ENCODE measurements at places on chromosomes 5 and 9. TPM values are rescaled to one million over a fixed set of nuclear protein-coding genes. Genes with fewer than 3 reads are reported as not detected.

- no peak overlapping the region for H3K4me3 ChIP-seq
- no peaks in the 10 kb centered on the region for H3K4me1 ChIP-seq
- no peaks in the 10 kb centered on the region for H3K27me3 ChIP-seq
- DNase-seq = no peak
- H3K36me3 ChIP-seq = no peaks in the 10 kb centered on the region
Observed at GRCh38 chr9:9117866-9118265, 1318.3 kb upstream of the DMAC1 start.

PCDHGA1 gene
- 0.38 TPM for total RNA-seq

P4HA2 gene
- 337 TPM for total RNA-seq

ANKRD34B gene
- not detected for total RNA-seq

- no peak for DNase-seq
- H3K4me3 ChIP-seq = no peak overlapping the region
- H3K27ac ChIP-seq = no peak overlapping the region
- H3K36me3 ChIP-seq = no peaks in the 10 kb centered on the region
Observed at GRCh38 chr5:77636641-77637169, 1.8 kb downstream of the OTP start.

DNA sequence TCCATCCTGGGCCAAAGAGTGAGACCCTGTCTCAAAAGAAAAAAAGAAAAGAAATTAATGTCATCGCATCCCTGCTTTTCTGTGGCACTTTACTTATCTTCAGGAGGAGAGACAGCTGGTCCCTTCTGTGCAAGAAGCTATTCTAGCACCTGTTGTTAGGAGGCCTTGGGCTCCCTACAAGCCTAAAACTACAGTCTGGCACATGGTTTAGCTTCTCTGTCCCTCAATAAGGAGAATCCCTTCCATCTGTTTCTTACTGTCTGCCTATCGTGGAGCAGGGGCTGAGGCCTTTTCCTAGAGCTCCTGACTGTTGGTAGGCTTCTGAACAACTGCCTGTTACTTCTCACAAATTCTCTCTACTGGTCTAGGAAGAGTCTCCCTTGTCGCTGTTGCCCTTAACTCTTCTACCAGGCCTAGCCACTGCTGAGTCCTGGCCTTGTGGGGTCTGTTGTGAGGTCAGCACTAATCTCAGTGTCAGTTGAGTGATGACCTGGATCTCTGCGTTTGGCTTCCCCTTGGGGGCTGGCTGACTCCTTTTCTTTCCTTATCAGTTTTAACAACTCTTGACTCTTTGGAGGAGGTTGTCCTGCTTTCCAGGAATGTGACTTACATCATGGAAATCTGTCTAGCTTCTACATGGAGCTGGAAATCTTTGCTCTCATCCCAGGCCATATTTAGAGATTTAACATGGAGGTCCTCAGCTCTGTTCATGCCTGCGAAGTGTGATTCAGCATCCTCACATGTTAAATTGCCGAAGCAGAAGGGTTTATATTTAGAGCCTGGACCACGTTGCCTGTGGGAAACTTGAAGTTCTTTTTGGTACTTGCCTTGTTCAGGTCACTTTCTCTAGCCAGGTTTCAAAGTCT is 5.7 kb upstream of the GARNL3 start:
- no peak for DNase-seq
- no peak overlapping the region for H3K27ac ChIP-seq
- no peak overlapping the region for H3K4me3 ChIP-seq
- H3K27me3 ChIP-seq = no peaks in the 10 kb centered on the region
- no peaks in the 10 kb centered on the region for H3K4me1 ChIP-seq

GRCh38 chr5:2207416-2208238 is 324.9 kb upstream of the IRX4 start:
- no peak overlapping the region for H3K27ac ChIP-seq
- no peaks in the 10 kb centered on the region for H3K36me3 ChIP-seq
- no peaks in the 10 kb centered on the region for H3K27me3 ChIP-seq
- no peaks in the 10 kb centered on the region for H3K4me1 ChIP-seq

- H3K36me3 ChIP-seq = no peaks in the 10 kb centered on the region
- H3K27me3 ChIP-seq = 0 out of 2 replicates have a peak, but pooled peaks cover 5% of the 10 kb centered on the region
- H3K4me3 ChIP-seq = no peak overlapping the region
- H3K27ac ChIP-seq = no peak overlapping the region
Observed at GRCh38 chr9:32764139-32764538, 19.2 kb upstream of the TMEM215 start.

OBP2B gene
- total RNA-seq = not detected

DNA sequence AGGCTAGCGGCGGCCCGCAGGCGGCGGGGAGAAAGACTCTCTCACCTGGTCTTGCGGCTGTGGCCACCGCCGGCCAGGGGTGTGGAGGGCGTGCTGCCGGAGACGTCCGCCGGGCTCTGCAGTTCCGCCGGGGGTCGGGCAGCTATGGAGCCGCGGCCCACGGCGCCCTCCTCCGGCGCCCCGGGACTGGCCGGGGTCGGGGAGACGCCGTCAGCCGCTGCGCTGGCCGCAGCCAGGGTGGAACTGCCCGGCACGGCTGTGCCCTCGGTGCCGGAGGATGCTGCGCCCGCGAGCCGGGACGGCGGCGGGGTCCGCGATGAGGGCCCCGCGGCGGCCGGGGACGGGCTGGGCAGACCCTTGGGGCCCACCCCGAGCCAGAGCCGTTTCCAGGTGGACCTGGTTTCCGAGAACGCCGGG is 253 bp downstream of the SLC12A2 start:
- H3K4me3 ChIP-seq = peak overlapping the region; percentile 88
- H3K4me1 ChIP-seq = peaks cover 25% of the 10 kb centered on the region
- no peaks in the 10 kb centered on the region for H3K27me3 ChIP-seq
- peak overlapping the region; percentile 77 for H3K27ac ChIP-seq
- H3K36me3 ChIP-seq = no peaks in the 10 kb centered on the region
- DNase-seq = peak; percentile 69

ENHO gene
- not detected for total RNA-seq

AK8 gene
- total RNA-seq = 1.0 TPM

TCERG1 gene
- total RNA-seq = 23.6 TPM

GRCh38 chr9:109568568-109569210 is 70.6 kb upstream of the PTPN3 start:
- no peak overlapping the region for H3K4me3 ChIP-seq
- no peak for DNase-seq
- peaks cover 31% of the 10 kb centered on the region for H3K27me3 ChIP-seq

DNA sequence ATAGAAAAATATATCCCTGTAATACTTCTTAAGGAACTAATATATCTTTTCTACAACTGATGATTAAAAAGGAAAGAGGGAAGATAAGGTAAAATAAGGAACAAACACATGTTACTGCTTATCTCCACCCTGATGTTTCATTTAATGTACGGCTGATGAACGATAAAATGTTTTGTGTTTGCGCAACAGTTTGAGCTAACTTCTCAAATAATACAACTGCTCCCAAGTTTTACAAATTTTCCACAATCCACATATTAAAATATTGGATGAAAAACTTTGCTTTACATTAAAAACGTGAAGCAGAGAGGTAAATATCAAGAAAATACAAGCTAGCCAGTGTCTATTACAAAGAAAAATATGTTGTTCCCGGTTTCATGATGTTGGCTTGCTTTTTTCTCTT is 21.0 kb upstream of the CSNK1G3 start:
- DNase-seq = no peak
- no peaks in the 10 kb centered on the region for H3K36me3 ChIP-seq
- H3K27ac ChIP-seq = no peak overlapping the region

CDC14B gene
- total RNA-seq = 17.2 TPM

RELL2 gene
- total RNA-seq = 3.8 TPM

SPATA31E1 gene
- not detected for total RNA-seq

SLC23A1 gene
- not detected for total RNA-seq

DNA sequence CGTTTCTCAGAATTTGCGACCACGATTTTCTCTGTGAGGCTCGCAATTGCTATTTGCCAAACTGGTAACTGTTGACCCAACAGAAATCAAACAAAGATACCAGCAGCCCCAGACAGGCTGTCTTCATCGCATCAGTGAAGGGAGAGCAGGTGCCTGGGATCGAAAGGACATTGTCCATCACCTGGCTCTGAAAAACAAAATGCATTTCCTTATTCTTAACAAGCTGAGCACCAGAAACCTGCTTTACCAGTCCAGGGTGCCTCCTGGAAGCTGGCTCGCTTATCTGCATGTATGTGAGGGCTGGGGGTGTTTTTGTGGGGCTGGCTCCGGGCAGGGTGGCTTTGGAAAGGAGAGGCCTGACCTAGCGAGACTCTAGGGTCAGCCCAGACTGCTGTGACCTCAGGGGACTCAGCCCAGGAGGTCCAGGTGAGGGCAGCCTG is 24.7 kb downstream of the WWC1 start:
- H3K27ac ChIP-seq = no peak overlapping the region
- DNase-seq = no peak
- no peak overlapping the region for H3K4me3 ChIP-seq
- H3K27me3 ChIP-seq = no peaks in the 10 kb centered on the region
- no peaks in the 10 kb centered on the region for H3K36me3 ChIP-seq

- no peaks in the 10 kb centered on the region for H3K4me1 ChIP-seq
- H3K27me3 ChIP-seq = no peaks in the 10 kb centered on the region
- peak; percentile 13 for DNase-seq
- no peak overlapping the region for H3K27ac ChIP-seq
- H3K4me3 ChIP-seq = no peak overlapping the region
Observed at GRCh38 chr5:179167871-179168451, 107.8 kb downstream of the ZNF354C start.

GRCh38 chr5:116437922-116438578 is 136.6 kb downstream of the SEMA6A start:
- H3K4me3 ChIP-seq = no peak overlapping the region
- no peaks in the 10 kb centered on the region for H3K27me3 ChIP-seq
- no peaks in the 10 kb centered on the region for H3K4me1 ChIP-seq
- no peak overlapping the region for H3K27ac ChIP-seq
- DNase-seq = no peak

- H3K27me3 ChIP-seq = no peaks in the 10 kb centered on the region
- no peaks in the 10 kb centered on the region for H3K36me3 ChIP-seq
- peak; percentile 51 for DNase-seq
- peak overlapping the region; percentile 58 for H3K4me3 ChIP-seq
- peaks cover 49% of the 10 kb centered on the region for H3K4me1 ChIP-seq
Observed at GRCh38 chr5:102762562-102763227, 7.6 kb downstream of the PAM start.

DNA sequence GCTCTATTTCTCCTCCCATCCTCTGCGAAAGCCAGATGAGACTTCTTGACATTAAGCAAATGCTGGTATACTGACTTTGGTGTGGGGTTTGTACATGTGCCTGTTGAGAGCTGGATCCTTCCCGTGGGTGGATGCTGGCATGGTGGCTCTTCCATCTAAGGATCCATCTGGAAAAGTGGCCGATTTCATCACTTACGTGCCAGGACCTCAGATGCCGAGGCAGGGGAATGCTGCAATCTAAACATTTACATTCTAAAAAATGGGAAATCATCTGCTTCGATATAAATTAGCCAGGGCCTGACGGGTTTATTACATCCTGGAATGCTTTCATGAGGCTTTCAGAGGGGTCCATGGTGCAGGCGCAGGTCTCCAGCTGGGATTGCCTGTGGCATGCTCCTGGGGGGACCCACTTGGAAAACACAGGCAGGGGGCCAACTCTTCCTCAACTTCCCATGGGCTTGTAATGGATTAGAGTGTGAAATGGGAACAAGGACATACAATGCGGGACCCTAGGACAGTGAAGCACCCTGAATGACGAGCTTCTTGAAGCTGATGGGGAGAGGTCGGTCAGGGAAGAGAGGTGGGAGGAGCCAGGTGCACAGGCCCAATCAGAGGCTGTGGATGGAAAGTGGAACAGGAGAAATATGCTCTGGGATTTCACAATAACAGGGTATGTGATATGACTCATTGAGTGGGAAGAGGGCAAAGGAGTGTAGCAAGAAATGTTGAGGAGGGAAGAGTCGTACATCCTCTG is 105.5 kb upstream of the PITX1 start:
- no peaks in the 10 kb centered on the region for H3K36me3 ChIP-seq
- H3K4me1 ChIP-seq = peaks cover 35% of the 10 kb centered on the region
- 0 out of 2 replicates have a peak overlapping the region, but pooled peaks have one; percentile 20 for H3K4me3 ChIP-seq
- H3K27ac ChIP-seq = peak overlapping the region; percentile 44
- peak; percentile 90 for DNase-seq

TEK gene
- 10.2 TPM for total RNA-seq

SLC34A3 gene
- total RNA-seq = not detected

RANBP17 gene
- total RNA-seq = 3.8 TPM

KCNT1 gene
- total RNA-seq = not detected

- no peak overlapping the region for H3K27ac ChIP-seq
- no peaks in the 10 kb centered on the region for H3K36me3 ChIP-seq
- no peak overlapping the region for H3K4me3 ChIP-seq
- DNase-seq = no peak
- peaks cover 6% of the 10 kb centered on the region for H3K4me1 ChIP-seq
- H3K27me3 ChIP-seq = no peaks in the 10 kb centered on the region
Observed at GRCh38 chr9:130908146-130908877, 11.7 kb upstream of the QRFP start.

- no peak overlapping the region for H3K27ac ChIP-seq
- H3K4me1 ChIP-seq = peaks cover 29% of the 10 kb centered on the region
Observed at GRCh38 chr9:94826644-94827410, 100.3 kb downstream of the AOPEP start.

DNA sequence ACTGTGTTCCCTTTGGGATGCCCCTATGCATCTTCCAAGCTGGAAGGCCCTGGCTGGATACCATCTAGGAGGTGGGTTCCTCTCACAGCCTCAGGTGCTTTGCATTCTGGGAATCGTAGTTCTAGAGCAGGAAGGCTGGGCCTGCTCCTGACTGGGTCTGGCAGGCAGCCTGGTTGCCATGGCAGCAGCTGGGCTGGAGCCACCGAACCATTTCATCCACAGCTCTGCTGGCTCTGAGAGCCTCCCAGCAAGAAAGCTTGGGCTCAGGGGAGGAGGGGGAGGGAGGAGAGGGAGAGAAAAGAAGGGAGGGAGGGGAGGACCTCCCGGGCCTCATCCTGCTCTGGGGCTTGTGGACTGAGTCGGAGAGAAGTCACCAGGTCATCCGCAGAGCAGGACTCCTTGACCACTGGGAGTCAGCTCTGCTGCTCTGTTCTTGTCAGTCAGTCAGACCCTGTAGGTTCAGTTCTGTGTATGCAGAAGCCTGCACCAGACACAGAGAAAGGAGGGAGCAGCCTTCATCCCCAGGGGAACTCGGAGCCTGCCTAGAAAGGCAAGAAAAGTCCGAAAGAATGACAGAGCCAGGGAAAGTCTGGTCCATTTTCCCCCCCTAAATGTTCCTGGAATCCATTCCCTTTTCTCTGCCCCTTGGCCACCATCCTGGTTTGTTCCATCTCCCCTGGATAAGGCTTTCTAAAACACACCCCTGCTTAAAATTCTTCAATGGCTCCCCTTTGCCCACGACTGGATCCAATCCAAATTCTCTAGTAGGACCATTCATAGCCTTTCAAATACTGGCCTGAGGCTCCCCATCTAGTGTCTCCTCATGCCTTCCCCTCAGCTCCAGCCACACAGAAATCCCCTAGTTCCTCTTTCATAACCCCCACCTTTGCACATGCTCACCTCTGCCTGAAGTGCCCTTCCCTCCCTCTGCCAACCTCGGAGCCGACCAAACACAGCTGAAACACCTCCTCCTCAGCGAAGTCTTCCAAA is 65.4 kb upstream of the ARAP3 start:
- H3K4me3 ChIP-seq = no peak overlapping the region
- no peaks in the 10 kb centered on the region for H3K36me3 ChIP-seq
- H3K4me1 ChIP-seq = no peaks in the 10 kb centered on the region
- H3K27me3 ChIP-seq = peaks cover 54% of the 10 kb centered on the region
- no peak overlapping the region for H3K27ac ChIP-seq

ADAMTS16 gene
- 0.13 TPM for total RNA-seq

ITGA2 gene
- 24.3 TPM for total RNA-seq

GRCh38 chr5:63456279-63456678 is 506.0 kb downstream of the HTR1A start:
- no peak overlapping the region for H3K4me3 ChIP-seq
- no peaks in the 10 kb centered on the region for H3K27me3 ChIP-seq
- H3K36me3 ChIP-seq = no peaks in the 10 kb centered on the region
- no peak overlapping the region for H3K27ac ChIP-seq

GRCh38 chr9:129358621-129359154 is 180.6 kb upstream of the IER5L start:
- no peak for DNase-seq
- no peaks in the 10 kb centered on the region for H3K27me3 ChIP-seq
- no peak overlapping the region for H3K27ac ChIP-seq
- no peaks in the 10 kb centered on the region for H3K4me1 ChIP-seq
- no peaks in the 10 kb centered on the region for H3K36me3 ChIP-seq

All from GM23248 (cell line).